NCI-H69 (cell line): ENCODE measurements at places on chromosomes 16 and 17.

DNA sequence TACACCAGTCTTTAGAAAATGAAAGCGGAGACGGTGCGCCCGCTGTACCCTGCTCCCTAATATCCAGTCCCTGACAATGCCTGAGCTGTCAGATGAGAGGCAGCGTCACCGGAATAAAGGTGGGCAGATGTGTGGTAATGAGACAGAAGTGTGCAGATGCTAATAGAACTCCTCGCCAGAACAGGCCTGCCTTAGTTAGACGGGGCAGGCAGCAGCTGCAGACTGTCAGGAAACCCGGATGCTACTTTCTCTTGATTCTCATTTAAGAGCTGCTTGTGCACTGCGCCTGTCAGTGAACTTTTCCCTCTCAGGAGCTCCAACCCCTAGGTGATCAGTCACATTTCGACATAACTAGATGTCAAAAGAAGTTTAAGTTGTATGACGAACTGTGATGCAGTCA lies 221.8 kb upstream of the IRX3 start:
- no peak for DNase-seq

- DNase-seq: no peak
Measured at GRCh38 chr16:86663685-86664521, 85.6 kb downstream of the FOXL1 start.

GRCh38 chr16:10870137-10870776 lies 6.7 kb upstream of the CIITA start:
- no peak for DNase-seq

- DNase-seq: no peak
Measured at GRCh38 chr17:14805348-14805747, 459.8 kb downstream of the PMP22 start.

DNA sequence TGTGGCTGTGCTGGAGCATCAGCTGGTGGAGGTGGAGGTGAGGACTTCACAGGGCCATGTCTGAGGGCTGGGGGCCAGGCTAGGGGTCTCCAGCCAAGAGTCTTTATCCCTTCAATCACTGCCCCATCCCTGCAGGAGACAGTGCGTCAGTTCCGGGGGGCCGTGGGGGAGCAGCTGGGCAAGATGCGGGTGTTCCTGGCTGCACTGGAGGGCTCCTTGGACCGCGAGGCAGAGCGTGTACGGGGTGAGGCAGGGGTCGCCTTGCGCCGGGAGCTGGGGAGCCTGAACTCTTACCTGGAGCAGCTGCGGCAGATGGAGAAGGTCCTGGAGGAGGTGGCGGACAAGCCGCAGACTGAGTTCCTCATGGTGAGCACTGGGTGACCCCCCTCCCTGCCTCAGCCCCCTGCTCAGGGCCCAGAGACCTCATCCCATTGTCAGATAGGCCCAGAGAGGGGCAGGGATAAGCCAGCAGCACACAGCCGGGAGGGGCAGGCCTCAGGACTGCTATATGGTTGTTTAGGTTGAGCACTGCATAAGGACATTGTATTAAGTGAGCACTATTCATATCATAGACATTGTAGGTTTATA lies 2.3 kb upstream of the PYDC1 start:
- DNase-seq: no peak

DNA sequence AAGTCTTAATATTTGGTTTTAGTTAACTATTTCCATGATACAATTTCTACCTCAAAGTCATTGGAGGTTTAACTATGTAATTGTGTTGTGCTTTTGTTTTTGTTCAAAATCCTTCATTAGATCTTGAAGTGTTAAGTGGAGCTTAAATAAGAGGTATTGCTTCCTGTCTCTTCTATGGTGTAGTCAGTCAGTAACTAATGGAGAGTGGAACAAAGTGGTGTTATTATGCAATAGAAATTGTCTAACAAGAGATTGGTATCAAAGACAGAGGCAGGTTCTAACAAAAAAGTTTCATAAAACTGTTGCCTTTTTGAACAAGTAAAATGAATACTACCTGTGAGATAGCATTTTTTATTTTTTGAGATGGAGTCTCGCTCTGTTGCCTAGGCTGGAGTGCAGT lies 45.2 kb downstream of the GRB7 start:
- DNase-seq: no peak

- no peak for DNase-seq
Measured at GRCh38 chr17:33803199-33803685, 451.8 kb upstream of the CCL2 start.

- no peak for DNase-seq
Measured at GRCh38 chr16:67661886-67662652, 1.3 kb downstream of the PARD6A start.

DNA sequence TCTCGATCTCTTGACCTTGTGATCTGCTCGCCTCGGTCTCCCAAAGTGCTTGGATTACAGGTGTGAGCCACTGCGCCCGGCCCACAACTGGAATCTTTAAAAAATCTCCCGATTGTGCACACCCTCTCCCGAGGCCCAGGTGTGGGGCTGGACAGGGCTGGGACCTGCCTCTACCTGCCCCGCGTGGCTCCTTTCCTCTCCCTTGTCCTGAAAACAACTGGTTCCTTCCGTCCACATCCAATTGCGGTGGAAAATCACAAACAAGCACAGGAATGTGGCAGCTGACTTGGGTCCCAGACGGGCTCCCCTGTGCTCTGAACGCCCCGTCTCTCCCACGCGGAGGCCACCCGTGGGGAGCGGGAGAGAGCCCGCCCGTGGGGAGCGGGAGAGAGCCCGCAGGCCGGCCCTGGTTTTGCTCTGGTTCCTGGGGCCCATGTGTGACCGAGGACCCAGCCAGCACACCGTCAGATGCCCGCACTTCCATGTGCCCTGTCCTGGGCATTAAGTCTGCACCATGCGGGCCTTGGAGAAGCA lies 3.0 kb upstream of the TMEM204 start:
- no peak for DNase-seq

GRCh38 chr17:40443988-40444899 lies 994 bp downstream of the IGFBP4 start:
- no peak for DNase-seq

GRCh38 chr16:56637814-56638750 lies at the start of gene MT1A:
Gene MT1A, plus strand, starts transcription at chr16:56638666. Its CDS starts 73 bp downstream, at chr16:56638739.
- DNase-seq: no peak

GRCh38 chr17:79721993-79722671 lies 8.6 kb upstream of the ENPP7 start:
- peak; percentile 32 for DNase-seq

- DNase-seq: peak; percentile 71
Measured at GRCh38 chr17:30095507-30096244, 20.9 kb upstream of the NSRP1 start.

- DNase-seq: peak; percentile 91
Measured at GRCh38 chr16:23504453-23505179, 5.7 kb downstream of the GGA2 start.

DNA sequence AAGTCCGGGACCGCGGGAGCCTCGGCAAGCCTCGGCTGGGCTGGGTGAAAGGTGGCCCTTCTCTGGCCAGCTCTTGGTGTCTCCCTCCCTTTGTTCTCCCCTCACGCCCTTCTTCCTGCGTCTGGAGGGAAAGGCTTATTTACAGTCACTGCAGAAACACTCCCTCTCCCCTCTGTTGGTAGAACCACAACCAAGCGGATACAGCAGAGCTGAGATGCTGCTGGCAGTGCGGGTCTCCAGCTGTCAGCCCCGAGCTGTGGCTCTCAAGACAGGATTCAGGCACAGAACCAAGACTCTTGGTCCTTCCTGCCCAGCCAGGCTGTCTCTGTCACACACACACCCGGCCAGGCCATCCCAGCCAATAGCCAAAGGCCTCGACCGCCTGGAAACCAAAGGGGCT lies 133.3 kb downstream of the ENGASE start:
- DNase-seq: no peak

DNA sequence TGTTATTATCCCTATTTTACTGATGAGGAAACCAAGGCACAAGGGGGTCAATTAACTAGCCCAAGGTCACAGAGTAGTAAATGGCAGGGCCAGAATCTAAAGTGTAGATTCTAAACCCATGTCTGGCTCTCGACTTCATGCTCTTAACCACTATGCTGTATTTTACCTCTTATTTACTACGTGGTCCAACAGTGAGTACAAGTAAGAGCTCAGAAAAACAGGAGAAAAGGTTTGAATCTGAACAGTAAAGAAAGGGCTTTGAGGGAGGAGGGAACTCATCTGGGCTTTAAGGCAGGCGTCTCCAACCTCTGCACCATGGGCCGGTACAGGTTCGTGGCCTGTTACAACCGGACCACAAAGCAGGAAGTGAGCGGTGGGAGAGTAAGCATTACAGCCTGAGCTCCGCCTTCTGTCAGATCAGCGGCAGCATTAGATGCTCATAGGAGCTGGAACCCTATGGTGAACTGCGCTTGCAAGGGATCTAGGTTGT lies 62.9 kb downstream of the SMURF2 start:
- DNase-seq: no peak
